Endothelial cell of umbilical vein (primary cell): ENCODE measurements at places on chromosomes 16 and 17. TPM values are rescaled to one million over a fixed set of nuclear protein-coding genes. Genes with fewer than 3 reads are reported as not detected.

PAQR4 gene
- 25.4 and 31.2 TPM in 2 replicates for total RNA-seq

CLEC18C gene
- total RNA-seq, result 0.42 TPM in 1 of 2 replicates, not detected in the other

MMP15 gene
- 13.1 and 16.0 TPM in 2 replicates for total RNA-seq

GINS2 gene
- total RNA-seq, result 24.1 and 26.7 TPM in 2 replicates

ABCA9 gene
- total RNA-seq, result 2.0 and 2.7 TPM in 2 replicates

DNA sequence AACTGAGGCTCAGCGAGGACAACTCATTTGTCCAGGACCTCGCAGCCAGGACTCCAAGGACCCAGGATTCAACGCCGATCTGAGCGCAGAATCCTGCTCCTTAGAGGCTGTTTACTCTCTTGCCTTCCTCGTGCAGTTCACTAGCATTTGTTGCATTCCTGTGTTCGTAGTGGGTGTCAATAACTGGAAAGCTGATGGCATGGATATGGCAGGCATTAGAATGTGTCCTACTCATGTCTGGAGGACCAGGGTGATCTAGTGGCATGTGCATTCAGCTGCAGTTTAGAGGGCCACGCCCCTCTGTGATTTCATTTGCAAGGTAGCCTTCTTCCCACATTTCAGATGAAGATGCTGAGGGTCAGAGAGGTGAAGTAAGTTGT lies 510 bp downstream of the CRISPLD2 start:
- DNase-seq, result no peak

DNA sequence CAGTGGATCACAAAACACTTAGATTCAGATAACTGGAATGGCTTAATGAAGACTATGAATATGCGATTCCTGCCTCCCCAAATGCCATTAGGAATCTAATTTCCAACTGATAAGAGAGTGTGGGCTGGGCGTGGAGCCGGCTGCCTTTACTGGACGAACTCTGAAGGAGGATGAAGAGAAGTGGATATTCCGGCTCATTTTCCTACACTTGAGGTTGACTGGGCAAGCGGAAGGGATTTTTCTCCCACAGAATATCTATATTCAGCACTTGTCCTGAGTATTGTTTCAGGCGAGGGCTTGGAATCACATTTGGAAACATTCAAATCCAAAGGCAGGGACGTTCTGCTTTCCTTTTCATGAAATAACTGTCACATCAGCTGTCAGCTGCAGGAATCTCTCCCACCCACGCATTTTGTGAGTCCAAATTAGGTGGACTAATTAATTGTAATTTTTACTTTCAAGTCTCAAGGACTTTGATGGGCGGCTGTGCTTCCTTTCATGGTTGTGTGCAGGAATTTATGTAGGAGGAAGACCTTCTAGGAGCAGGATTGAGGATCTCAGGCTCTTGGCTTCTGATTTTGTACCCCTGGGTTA lies 138.5 kb downstream of the PITPNC1 start:
- DNase-seq, result no peak

DNA sequence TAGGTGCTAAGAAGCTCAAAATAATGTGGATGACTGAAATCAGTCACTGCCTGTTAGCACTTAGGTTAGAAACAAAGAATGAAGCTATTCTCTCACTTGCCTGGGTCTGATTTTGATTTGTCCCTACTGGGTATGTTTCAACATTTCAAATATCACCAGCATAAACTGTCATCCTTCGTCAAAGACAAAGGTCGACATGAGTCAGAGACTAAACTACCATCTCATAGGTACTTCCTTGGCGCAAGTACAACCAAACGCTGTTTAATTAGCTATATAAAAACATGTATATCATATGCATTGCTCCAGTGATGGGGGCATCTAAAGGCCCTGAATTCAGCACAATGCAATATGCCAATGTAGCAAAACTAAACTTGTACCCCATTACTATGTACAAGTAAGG lies 4.0 kb downstream of the AKTIP start:
- DNase-seq, result no peak

- no peak for DNase-seq
These were observed at the start of gene SERPINF2 for GRCh38 chr17:1742371-1743087. Gene SERPINF2, plus strand, starts transcription at chr17:1742871. Its CDS starts 2,125 bp downstream, at chr17:1744996.

- no peak for DNase-seq
These were observed 16.6 kb downstream of the NXPH3 start for GRCh38 chr17:49592263-49592662.

DNA sequence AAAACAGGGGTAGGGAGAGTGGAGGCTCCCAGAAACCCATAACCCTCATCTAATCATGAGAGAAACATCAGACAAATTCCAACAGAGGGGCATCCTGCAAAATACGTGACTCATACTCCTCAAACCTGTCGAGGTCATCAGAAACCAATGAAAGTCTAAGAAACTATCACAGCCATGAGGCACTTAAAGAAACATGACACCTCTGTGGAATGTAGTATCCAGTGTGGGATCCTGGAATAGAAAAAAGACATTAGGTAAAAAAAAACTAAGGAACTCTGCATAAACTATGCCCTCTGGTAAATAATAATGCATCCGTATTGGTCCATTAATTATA lies 16.4 kb downstream of the CDH5 start:
- peak; percentile 93 for DNase-seq

DNA sequence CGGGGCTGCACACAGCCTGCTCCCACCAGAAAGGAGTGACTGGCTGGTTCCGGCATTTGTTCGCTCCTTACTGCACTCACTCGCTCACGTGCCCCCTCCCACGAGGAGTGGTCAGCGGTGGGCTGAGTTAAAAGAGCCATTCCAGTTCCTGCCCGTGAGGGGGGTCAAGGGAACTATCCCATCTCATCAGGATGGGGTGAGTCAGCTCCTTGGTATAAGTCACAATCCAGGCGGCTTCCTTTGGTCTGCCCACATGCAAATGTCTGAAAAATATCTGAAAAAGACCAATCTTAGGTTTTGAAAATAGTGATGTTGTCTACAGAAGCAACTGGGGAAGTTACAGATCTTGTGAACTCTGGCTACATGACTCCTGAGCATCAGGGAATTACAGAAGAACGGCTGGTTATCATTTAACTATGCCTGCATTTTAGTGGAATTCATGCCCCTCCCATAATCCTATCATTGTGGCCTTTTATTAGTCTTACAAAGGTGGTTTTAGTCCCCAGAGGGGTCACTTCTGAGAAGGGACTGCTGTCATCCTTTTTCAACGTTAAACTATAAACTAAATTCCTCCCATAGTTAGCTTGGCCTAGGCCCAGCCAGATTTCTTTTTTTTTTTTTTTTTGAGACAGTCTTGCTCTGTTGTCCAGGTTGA lies 9.8 kb upstream of the TNFSF12 start:
- peak; percentile 21 for DNase-seq

- no peak for DNase-seq
These were observed 105.3 kb upstream of the SMURF2 start for GRCh38 chr17:64767269-64767997.

- DNase-seq, result no peak
These were observed 25.8 kb downstream of the EMP2 start for GRCh38 chr16:10554569-10554968.

DNA sequence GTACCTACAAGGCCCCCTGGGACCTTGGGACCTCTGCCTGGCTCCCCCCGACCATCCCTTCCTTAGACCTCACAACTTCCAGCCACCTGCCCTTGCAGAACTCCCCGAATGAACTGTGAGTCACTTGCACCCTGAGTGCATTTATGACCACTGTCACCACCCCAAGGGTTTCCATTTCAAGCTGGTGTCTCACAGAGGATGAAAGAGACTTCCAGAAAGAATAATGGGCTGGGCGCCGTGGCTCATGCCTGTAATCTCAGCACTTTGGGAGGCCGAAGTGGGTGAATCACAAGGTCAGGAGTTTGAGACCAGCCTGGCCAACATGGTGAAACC lies 124.5 kb upstream of the CIBAR2 start:
- no peak for DNase-seq

GRCh38 chr17:72254808-72255449 lies 134.1 kb downstream of the SOX9 start:
- DNase-seq, result no peak

DNA sequence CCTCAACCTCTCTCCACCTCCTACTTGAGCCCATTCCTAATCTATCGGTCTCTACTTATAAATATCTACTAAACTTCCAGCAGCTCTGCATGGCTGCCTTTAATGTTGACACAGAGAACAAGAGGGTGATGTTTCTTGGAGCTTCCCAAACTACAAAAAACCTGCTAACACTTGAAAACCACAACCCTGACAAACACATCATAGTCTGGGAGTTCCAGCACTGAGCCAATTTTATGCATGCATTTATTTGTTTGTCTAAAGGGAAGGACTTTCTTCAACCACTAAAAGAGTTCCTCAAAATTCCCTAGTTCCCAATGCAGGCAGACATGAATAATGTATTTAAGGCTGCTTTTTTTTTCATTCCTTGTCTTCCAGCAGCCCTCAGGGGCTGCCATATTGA lies 331.8 kb upstream of the XYLT1 start:
- no peak for DNase-seq

DNA sequence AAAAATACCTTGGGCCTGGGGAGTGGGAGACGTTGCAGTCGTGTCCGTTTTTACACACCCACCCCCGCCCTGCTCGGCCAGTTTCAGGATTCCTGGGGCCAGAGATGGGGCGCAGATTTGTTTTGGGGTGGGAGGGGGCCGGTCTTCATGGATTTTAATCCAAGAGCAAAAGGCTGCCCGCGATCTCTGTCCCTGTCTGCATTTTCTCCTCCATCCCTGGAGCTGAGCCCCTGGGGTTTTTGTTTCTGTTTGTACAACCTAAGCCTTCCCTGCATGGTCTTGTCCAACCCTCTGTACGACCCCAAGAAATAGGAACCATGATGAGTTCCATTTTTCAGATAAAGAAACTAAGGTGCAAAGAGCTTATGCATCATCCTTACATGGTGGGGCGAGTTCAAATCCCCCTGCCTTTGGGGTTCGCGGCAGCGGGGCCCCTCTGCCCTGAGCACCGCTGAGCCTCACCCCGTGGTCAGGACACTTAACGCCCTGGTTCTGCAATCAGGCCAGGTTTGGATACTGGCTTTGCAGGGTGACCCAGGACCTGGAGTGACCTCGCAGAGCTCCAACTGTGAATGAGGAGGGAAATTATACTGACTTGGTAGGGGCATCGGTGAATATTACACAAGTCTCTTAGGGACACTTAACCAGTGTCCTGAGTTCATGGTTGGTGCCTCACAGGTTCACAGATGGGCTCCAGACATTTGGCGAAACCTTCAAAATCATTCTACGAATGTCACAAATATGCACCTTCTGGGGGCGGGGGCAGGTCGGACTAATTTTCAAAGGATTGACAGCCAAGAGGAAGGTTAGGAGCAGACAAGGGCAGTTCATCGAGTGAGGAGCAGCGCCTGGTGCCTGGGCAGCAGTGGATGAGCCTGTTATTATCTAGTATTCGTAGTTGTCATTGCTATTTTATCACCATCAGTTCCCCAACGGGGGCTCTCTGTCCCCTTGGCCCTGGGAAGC lies 4.1 kb upstream of the FOXF1 start:
- no peak for DNase-seq
